Dermis blood vessel endothelial cell (primary cell): ENCODE measurements at places on chromosomes 7 and 10.

DNA sequence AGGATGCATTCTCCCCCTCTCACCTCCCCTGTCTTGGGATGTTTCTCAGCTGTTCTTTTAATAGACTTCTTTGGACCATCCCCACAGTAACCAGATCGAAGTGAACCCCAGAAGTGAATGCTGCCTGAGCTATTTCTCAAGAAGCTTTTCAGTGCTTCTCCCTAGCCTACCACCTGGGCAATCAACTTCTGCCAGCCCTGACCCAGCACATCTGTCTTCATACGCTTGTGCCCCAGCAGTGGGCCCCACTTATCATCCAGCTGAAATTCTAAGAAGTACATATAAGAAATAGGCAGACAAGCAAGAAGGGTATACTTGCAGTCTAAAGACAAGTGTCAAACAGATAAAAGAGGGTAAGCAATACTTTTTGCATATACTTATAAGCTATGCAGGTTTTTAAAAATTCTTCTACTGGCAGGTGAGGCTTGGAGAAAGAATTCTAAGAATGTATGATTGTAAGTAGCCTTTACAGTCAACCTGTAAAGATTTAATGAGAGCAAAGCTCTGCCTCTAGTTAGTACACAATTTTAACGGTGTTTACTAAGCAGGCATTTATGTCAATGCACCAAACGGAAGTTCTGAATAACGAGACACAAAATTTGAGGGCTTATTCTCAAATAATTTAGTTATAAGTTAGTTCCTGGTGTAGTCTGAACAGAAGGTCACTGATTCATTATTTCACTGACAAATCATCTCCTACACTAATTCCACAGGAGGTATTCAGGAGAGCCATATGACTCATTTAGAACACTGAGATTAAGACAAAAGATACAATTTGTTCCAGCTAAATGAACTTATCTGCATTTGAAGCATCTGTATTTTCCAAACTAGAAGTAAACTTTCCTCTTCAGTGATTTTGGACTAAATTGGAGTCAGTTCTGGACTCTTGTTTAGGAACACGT is 83.3 kb downstream of the RNLS start:
- no peak for DNase-seq

DNA sequence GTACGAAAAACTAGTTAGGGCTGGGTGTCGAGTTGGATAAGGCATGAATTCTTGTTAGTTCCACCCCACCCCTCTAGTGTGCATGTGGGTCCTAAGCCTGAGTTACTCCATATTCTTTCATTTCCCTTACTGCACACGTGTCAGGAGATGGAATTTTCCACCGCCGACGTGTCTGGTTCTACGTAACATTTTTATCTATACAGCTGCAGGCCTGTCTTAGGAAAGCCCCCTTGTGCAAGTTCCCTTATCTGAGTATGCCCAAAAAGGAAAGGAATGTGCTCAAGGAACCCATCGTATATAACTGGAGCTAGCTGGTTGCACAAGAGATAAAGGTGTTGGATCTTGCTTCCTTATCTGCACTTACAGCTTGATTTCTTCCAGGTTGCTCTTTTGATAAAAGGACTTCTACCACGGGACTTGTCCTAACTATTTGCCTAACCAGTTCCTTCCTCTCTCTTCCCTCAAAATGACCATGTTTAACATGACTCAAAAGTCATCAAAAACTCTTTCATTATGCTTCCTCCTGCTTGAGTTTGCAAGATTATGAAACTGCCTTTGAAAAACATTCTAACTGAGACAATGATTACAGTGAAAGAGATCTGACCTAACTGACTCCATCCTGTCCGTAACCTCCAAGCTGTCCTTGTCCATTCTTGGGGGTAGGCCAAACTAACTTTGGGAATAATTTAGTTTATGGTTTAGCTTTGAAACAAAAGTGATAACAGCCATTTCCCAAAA is 181.4 kb downstream of the AKR1D1 start:
- DNase-seq: peak; percentile 37

DNA sequence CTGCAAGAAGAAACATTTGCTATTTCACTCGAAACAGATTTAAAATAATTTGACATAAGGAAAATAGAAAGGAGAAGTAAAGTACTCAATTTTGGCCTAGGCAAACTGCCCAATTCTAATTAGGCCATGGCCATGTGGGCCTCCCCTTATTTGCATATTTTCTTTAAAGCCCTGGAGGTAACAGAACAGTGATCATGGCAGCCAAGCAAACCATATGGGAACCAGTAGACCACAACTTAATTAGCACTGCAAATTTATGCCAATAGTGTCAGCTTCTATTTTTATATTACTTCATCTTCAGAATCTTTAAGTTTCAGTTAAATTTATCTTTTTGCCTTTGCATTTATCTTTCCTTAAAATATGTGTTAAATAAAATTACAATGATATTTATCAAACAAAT is 63.3 kb upstream of the THSD7A start:
- no peak for DNase-seq

DNA sequence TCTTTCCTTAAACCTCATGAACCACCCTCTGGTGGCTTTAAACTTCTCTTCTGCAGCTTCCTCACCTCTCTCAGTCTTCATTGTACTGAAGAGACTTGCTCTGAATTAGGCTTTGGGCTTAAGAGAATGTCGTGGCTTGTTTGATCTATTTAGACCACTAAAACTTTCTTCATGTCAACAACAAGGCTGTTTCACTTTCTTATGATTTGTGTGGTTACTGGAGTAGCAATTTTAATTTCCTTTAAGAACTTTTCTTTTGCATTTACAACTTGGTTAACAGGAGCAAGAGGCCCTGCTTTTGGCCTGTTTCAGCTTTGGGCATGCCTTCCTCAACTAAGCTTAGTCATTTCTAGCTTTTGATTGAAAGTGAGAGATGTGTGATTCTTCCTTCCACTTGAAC is 38.1 kb upstream of the CDHR3 start:
- DNase-seq: no peak

DNA sequence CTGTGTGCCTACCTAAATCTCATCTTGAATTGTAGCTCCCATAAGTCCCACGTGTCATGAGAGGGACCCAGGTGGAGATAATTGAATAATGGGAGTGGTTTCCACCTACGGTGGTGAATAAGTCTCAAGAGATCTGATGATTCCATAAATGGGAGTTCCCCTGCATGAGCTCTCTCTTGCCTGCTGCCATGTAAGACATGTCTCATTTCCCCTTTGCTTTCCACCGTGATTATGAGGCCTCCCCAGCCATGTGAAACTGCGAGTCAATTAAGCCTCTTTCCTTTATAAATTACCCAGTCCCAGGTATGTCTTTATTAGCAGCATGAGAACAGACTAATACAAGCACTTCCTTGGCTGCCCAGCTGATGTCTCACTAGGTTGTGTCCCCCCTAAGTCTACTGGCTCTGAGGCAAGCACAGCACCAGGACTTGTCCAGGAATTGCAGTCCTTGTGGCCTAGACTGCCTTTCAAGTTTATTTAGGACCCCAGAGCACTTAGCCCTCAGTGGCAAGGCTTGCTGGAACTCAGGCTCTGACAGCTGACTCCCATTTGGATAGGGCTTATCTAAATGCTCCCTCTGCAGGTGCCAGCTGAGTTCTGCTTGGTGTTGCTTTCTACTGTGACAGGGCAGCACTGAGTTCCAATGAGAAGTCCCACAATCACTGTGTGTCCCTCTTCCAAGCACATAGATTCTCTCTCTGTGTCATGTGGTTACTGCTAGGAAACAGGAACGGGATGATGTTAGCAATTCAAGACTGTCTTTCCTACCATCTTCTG is 59.0 kb upstream of the TAS2R16 start:
- peak; percentile 64 for DNase-seq

- no peak for DNase-seq
Measured at GRCh38 chr10:20040012-20040411, 223.8 kb downstream of the PLXDC2 start.

DNA sequence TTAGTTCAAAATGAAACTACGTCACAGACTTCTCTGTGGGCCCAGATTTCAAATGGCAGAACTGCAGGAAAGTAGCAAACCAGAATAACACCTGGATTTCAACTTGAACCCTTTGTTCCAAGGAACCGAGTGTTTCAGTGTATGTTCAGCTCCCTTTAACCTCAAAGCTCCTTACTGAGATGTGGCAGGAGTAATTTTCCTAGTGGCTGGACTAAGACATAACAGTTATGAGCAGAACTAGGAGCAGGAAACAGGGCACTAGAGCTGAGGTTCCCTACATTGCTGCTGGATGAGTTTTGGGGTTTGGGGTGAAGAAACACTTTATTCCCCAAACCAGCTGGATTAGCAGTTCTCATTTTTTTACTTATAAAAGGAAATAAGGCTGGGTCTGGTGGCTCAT is 50.1 kb downstream of the NSUN6 start:
- DNase-seq: no peak

DNA sequence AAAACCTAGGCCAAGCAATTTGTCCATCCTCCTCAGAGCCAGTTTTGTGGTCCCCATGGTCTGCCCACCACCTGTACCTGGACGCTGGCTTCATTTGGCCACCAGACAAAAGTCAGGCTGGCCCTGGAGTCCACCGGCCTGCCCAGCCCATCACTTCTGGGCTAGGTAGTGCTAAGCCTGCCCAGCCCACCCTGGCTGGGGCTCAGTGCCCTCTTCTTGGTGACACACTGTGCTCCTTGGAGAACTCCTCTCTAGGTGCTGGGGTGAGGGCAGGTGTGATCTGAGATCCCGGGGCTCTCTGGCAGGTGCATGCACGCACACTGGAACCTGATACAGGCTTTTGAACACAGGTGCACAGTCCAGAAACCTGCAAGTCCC is 1.1 kb downstream of the AIFM2 start:
- DNase-seq: no peak

DNA sequence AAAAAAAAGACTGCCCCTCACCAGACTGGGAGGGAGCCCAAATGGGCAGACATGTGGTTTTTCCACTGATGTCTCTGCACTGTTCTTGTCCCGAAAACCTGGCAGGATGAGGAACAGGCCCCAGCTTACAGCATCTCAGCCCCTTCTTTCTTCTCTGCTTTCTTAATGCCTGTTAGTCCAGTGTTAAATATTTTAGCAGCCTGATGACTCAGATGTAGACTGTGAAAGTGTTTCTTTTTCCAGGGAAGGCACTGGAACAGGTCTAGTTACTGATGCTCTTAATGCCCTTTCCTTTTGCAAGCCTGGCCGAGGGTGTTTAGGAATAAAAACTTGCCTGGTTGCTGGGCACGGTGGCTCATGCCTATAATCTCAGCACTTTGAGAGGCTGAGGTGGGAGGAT is 107.7 kb downstream of the TACC2 start:
- DNase-seq: no peak

- no peak for DNase-seq
Measured at GRCh38 chr10:92737484-92737883, 47.7 kb downstream of the HHEX start.

GRCh38 chr10:31635009-31635408 is 293.6 kb downstream of the ARHGAP12 start:
- DNase-seq: no peak

DNA sequence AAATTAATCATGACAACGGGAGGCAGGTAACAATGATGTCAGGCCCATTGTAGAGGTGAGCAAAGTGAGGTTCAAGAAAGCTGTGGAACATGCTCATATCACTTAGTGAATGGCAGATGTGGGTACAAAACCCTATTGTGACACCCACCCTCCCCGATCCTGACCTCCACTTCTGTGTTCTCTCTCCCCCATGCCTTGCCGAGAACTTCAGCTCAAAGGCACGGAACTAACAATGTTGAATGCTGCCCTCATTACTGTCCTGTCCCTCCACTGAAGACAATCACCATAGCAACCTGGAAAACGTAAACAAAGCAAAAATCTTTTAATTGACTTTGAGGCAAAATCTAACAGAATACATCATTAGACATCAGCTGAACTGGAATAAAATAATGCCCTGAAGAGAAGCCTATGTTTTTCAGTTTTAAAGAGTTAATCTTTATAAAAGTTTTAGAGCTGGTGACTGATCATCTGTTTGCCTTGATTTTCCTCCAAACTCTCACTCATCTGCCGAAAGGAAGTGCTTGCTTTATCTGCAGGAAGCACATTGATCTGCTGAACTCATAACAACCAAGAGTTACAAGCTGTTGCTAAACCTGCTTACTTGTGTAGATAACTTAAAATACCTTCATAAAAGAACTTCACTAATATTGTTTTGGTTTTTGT is 133.6 kb downstream of the CUBN start:
- peak; percentile 98 for DNase-seq

DNA sequence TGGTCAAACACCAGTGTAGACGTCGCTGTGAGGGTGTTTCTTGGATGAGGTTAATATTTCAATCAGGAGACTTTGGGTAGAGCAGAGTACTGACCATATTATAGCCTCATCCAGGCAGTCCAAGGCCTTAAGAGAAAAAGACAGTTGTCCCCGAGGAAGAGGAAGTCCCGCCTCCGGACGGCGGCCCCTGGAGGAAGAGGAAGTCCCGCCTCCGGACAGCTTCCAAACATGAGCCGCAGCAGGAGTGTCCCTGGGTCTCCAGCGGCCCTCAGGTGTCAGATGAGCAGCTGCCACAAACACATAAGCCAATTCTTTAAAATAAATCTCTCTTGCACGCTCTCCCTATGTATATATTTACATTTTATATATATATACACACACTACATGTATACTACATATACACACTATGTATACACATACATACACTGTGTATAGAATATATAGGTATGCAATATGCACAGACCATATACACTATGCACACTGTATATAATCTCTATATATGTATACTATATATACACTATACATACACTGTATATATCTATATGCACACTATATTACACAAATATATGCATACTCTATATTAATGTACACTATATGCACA is 37.5 kb downstream of the PWWP2B start:
- DNase-seq: peak; percentile 61

GRCh38 chr7:112193915-112194502 is 12.2 kb downstream of the DOCK4 start:
- DNase-seq: no peak

GRCh38 chr7:1920881-1921280 is 250.8 kb downstream of the ELFN1 start:
- DNase-seq: no peak

GRCh38 chr10:102796407-102797176 is 40.6 kb downstream of the CYP17A1 start:
- DNase-seq: peak; percentile 85

- DNase-seq: no peak
Measured at GRCh38 chr7:40977533-40977932, 725.4 kb downstream of the INHBA start.

GRCh38 chr10:98141484-98142073 is 7.1 kb downstream of the R3HCC1L start:
- DNase-seq: no peak

- no peak for DNase-seq
Measured at GRCh38 chr7:68542831-68543230, 1055.4 kb upstream of the AUTS2 start.

GRCh38 chr7:14446219-14446618 is 456.3 kb downstream of the DGKB start:
- no peak for DNase-seq

GRCh38 chr10:76297780-76298281 is 866.4 kb downstream of the LRMDA start:
- no peak for DNase-seq

DNA sequence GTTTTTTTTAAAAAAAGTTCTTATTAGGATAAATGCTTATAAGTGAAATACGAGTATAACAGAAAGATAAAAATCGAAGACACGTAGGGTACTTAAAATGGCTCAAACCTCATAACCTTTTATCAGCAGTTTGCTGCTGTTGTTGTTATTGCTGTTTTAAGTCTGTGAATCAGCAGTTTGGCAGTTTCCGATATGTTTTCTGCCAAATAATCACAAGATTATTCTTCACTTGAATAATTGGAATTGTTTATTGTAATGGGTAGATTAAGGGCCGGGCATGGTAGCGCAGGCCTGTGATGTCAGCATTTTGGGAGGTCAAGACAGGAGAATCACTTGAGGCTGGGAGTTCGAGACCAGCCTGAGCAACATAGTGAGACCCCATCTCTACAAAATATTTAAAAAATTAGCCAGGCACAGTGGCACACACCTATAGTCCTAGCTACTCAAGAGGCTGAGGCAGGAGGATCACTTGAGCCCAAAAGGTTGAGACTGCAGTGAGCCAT is 177.6 kb downstream of the VTI1A start:
- DNase-seq: peak; percentile 7
